Left lung (tissue), 14 donors: ENCODE measurements at places on chromosomes 1 and 21. TPM values are rescaled to one million over a fixed set of nuclear protein-coding genes. Genes with fewer than 3 reads are reported as not detected.
A peak's percentile ranks its signal among the peaks of the same experiment; 100 is the strongest.

The PLA2G4A gene
- total RNA-seq, result 11.7 TPM

The KRTCAP2 gene
- total RNA-seq, result 176 TPM

The HCRTR1 gene
- total RNA-seq, result not detected

The MYOC gene
- 0.58 TPM for total RNA-seq

The SYPL2 gene
- total RNA-seq, result 4.5 TPM

The SYCP1 gene
- not detected for total RNA-seq

The FCGR3B gene
- 74.8 TPM for total RNA-seq

The DMBX1 gene
- not detected for total RNA-seq

The ACKR1 gene
- total RNA-seq, result 65.3 TPM

GRCh38 chr1:6127587-6128163, 52.4 kb downstream of the CHD5 start:
- no peak overlapping the region for H3K27ac ChIP-seq
- no peaks in the 10 kb centered on the region for H3K36me3 ChIP-seq
- H3K4me3 ChIP-seq, result no peak overlapping the region
- peak; percentile 94 for DNase-seq
- H3K27me3 ChIP-seq, result peaks cover 47% of the 10 kb centered on the region

- H3K36me3 ChIP-seq, result no peaks in the 10 kb centered on the region
- no peaks in the 10 kb centered on the region for H3K27me3 ChIP-seq
- no peak overlapping the region for H3K27ac ChIP-seq
Observed at GRCh38 chr21:46594276-46594675, 10.6 kb downstream of the S100B start.

- no peaks in the 10 kb centered on the region for H3K27me3 ChIP-seq
- H3K27ac ChIP-seq, result no peak overlapping the region
- peaks cover 3% of the 10 kb centered on the region for H3K4me1 ChIP-seq
Observed at GRCh38 chr1:1947493-1947892, 28.4 kb upstream of the TMEM52 start.

DNA sequence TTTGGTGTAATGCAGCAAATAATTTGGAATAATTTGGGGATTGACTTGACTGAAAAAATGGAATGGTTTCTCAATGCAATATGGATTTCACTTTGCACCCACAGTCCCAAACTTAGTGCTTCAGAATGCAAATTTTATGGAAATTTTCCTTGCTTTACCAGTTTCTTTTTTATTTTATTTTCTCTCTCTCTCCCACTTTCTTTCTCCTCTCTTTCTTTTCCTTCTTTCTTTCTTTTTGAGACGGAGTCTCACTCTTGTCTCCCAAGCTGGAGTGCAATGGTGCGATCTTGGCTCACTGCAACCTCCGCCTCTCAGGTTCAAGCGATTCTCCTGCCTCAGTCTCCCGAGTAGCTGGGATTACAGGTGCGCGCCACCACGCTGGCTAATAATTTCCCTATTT, 110.3 kb downstream of the KCNN3 start:
- no peaks in the 10 kb centered on the region for H3K36me3 ChIP-seq
- H3K4me3 ChIP-seq, result no peak overlapping the region
- peaks cover 16% of the 10 kb centered on the region for H3K4me1 ChIP-seq
- DNase-seq, result no peak
- H3K27me3 ChIP-seq, result peaks cover 61% of the 10 kb centered on the region

- H3K4me1 ChIP-seq, result peaks cover 10% of the 10 kb centered on the region
- DNase-seq, result no peak
- H3K27me3 ChIP-seq, result peaks cover 6% of the 10 kb centered on the region
- H3K36me3 ChIP-seq, result no peaks in the 10 kb centered on the region
Observed at GRCh38 chr1:116879478-116880133, 30.1 kb upstream of the PTGFRN start.

- H3K27ac ChIP-seq, result peak overlapping the region; percentile 96
- no peaks in the 10 kb centered on the region for H3K27me3 ChIP-seq
- no peaks in the 10 kb centered on the region for H3K36me3 ChIP-seq
- H3K4me3 ChIP-seq, result peak overlapping the region; percentile 86
- H3K4me1 ChIP-seq, result no peaks in the 10 kb centered on the region
Observed at GRCh38 chr1:3898994-3899753, 898 bp downstream of the C1orf174 start.

DNA sequence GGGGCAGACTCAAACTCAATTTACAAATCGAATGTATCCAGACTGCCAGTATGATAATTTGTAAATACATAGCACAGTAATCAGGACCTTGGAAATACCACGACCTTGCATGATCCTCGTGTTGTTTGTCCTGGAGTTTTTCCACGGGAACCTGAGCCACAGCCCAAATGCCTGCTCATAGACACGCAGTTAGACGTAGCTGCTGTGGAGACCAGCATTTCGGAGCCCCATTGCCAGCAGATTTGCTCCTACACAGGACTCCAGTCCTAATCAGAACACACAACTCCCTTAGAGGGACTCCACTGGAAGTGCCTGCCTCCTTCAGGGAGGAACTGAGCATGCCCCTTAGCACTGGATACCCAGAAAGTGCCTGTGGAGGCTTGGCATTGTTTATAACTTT, 163.2 kb downstream of the GALNT2 start:
- H3K27ac ChIP-seq, result no peak overlapping the region
- H3K36me3 ChIP-seq, result peaks cover 2% of the 10 kb centered on the region
- DNase-seq, result no peak
- H3K4me3 ChIP-seq, result no peak overlapping the region
